ENCODE measurements at places on chromosomes 12 and 14. TPM values are rescaled to one million over a fixed set of nuclear protein-coding genes. Genes with fewer than 3 reads are reported as not detected.

GRCh38 chr14:68666236-68666635, 126.6 kb downstream of the ZFP36L1 start:
- H3K4me3 ChIP-seq: no peak overlapping the region
- no peaks in the 10 kb centered on the region for H3K36me3 ChIP-seq
- no peak overlapping the region for H3K27ac ChIP-seq
- peak; percentile 69 for DNase-seq

The LRRC43 gene
- 10.7 TPM for total RNA-seq

The GYS2 gene
- not detected for total RNA-seq

- H3K27ac ChIP-seq: peak overlapping the region; percentile 98
- H3K27me3 ChIP-seq: no peaks in the 10 kb centered on the region
- H3K4me3 ChIP-seq: peak overlapping the region; percentile 91
- H3K4me1 ChIP-seq: peaks cover 5% of the 10 kb centered on the region
Observed at GRCh38 chr14:44961151-44961553, 595 bp downstream of the KLHL28 start.

DNA sequence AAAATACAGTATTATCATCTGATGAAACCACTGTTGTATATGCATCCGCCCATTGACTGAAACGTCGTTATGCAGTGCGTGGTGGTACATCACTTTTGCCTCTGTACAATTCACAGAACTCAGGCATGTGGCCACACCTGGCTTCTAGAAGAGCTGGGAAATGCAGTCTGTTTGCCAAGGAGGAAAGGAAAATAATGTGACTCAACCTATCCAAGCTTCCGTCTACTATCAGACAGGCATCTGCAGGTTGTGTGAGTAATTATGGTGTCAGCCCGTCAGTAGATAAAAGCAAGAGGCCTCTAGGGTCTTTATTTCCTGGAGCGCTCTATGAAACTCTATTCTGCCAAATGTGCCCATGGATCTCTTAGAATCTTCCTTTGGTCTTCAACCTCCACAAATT, 111.6 kb downstream of the BBS10 start:
- no peaks in the 10 kb centered on the region for H3K36me3 ChIP-seq
- no peaks in the 10 kb centered on the region for H3K4me1 ChIP-seq
- no peaks in the 10 kb centered on the region for H3K27me3 ChIP-seq
- H3K4me3 ChIP-seq: no peak overlapping the region
- DNase-seq: no peak

The CCER1 gene
- total RNA-seq: not detected

GRCh38 chr12:53478865-53479264, 20.4 kb downstream of the MAP3K12 start:
- H3K4me3 ChIP-seq: no peak overlapping the region
- peaks cover 63% of the 10 kb centered on the region for H3K36me3 ChIP-seq
- H3K27ac ChIP-seq: no peak overlapping the region

All from lung (tissue), 17 donors.